C1 segment of cervical spinal cord (tissue), 14 donors: ENCODE measurements at places on chromosomes 3 and 15.

- DNase-seq = no peak
Observed at GRCh38 chr15:50235794-50236193, 29.7 kb downstream of the HDC start.

DNA sequence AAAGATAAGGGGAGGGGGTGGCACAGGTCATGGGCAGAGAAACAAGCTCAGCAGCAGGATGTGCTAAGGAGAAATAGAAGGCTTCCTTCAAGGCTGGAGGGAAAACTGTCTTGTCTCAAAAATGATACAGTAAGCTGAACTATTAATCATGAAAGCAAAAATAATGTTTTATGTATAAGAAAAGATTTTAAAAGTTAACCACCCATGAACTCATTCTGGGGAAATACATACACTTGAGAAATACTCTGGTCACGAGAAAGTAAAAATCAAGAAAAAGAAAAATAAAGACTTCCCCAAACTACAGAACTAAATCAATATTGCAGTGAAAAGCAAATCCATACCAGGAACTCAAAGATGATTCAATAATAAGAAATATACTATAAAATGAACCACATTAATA, 80.7 kb downstream of the KLF13 start:
- no peak for DNase-seq

- DNase-seq = no peak
Observed at GRCh38 chr3:160210799-160211221, 14.4 kb upstream of the C3orf80 start.

GRCh38 chr15:45203182-45203581, 15.4 kb upstream of the SHF start:
- DNase-seq = no peak

DNA sequence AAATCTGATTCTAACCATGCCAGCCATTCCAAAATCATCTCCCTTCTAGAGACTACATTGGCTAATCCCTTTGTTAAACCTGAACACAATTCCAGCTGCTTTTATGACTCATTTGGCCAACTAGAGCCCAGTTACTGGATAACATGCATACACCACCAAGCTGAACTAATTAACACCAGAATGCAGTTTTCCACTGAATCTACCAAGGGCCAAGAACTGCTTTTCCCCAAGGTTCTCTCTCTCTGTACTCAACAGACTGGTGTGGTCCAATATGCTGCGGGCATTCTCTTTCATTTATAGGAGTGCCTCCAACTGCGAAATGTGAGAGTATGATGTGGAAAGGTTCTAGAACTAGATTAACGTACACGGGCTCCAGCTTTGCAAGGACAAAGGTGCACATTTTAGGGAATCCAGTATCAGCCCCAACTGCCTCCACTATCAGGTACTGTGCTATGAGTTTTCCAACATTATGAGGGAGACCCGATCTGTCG, 1.5 kb downstream of the CHSY1 start:
- DNase-seq = no peak

- no peak for DNase-seq
Observed at GRCh38 chr3:175121225-175121624, 262.1 kb downstream of the NAALADL2 start.

DNA sequence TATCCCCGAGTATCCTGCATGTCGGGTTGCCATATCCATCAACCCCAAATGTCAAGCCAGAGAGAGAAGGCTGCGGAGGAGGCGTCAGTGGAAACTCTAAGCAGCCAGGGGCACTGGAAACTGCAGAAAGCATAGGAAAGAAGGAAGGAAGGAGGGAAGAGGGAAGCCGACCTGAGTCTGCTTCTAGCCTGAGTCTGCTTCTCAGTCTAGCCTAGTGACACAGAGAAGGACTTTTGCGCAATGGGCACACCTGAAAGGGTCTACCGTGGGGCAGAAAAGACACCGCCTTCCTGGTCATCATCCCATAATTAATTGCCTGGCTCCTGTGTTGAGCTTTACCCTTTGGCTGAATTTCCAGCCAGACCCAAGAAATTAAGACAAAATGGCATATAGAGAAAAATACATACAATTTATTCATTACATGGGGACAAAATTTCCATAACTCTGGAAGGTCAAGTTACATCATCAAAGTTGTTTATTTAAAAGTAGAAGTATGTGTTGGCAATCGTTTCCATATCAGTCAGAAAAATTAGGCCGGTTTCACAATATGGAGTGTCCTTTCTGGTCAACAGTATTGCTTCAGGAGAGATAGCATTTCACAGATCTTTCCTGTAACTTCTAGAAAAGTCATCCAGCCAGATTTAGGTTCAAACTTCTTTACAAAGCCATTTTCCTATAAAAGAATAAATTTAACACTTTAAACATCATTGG, 10.3 kb downstream of the BCL2A1 start:
- DNase-seq = no peak

- no peak for DNase-seq
Observed at GRCh38 chr15:80739919-80740318, 39.3 kb upstream of the CEMIP start.

GRCh38 chr15:64058279-64058678, 12.0 kb upstream of the DAPK2 start:
- no peak for DNase-seq

DNA sequence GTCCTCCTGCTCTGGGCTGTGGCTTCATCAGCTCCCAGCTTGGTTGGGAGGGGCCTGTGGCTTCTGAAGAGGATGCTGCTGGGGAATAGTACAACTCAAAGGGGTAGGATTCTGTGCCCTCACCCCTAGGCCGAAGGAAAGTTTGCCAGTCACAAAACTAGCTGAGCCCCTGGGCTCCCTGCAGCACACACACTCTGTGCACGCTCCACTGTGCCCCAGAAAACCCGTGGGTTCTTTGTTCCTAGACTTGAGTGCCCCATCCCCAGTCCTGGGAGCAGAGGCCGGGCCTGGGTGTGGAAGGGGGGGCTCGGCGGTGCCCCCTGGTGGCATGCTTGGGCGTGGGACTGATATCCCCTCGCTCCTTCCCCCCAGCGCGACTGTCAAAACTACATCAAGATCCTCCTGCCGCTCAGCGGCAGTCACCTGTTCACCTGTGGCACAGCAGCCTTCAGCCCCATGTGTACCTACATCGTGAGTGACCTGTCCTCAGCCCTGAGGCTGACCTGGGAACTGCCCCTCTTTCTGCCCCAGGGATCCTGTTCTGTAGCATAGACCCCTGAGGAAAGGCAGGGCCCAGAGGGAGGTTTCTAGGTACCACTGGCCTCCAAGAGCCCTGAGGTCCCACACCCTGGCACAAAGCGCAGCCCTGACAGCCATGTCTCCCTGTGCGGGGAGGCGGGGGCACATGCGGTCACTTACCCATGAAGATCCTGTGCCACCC, 14.2 kb downstream of the CIB1 start:
- no peak for DNase-seq

GRCh38 chr15:63288778-63289378, 11.5 kb downstream of the APH1B start:
- no peak for DNase-seq

- peak; percentile 42 for DNase-seq
Observed at GRCh38 chr15:77497942-77498361, 77.3 kb downstream of the HMG20A start.

- no peak for DNase-seq
Observed at GRCh38 chr15:43095708-43096347, 10.0 kb downstream of the UBR1 start.

GRCh38 chr3:100947119-100947518, 46.1 kb downstream of the ABI3BP start:
- no peak for DNase-seq

DNA sequence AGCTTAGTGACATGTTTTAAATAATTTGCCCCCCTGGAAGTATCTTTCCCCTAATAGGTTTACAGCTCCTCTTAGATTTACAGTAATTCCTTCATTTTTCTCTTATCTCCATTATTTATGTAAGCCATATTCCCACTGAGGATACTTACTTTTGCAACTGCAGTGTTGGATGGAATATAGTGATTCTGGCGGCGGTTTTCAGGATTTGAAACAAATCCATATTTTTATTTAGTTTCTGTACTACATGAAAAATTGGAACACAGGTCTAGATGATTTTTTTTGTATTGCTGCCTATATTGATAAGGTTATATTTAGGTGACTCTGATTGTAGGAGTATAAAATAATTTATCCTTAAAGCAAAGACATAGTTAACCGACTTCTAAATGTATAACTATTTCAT, 391.6 kb upstream of the SUCLG2 start:
- DNase-seq = no peak

- DNase-seq = no peak
Observed at GRCh38 chr3:165770781-165771180, 66.4 kb downstream of the BCHE start.

DNA sequence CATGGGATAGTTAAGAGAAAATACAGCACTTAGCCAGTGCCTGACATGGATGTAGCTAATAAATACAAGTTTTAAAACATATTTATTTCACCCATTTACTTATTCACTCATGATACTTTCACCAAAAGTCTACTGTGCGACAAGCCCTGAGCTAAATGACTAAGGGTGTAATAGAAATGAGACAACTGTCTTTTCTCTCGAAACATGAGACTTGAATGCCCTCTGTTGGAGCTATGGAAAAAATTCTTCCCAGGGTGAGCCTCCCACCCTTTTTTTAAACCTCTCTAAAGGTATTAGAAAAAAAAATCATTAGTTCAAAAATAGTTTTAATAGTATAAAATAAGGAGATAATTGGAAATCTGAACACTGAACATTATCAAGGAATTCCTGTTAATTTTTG, 24.3 kb upstream of the RPL14 start:
- DNase-seq = no peak

DNA sequence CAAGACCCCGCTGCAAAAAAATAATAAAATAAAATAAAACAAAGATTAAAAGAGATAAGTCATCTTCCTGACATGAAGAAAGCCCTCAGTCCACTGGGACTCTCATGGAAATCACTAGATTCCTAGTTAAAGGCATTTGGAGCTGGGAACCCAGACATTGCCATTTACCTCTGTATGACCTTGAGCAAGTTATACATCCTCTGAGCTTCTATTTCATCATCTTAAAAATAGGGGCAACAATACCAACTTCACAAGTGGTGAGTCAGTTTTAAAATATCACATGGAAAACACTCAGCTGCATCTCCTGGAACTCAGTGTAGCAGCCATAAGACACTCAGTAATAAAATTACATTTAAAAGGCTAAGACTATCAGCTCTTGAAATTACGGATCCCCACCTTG, 334.8 kb downstream of the ERC2 start:
- DNase-seq = no peak

DNA sequence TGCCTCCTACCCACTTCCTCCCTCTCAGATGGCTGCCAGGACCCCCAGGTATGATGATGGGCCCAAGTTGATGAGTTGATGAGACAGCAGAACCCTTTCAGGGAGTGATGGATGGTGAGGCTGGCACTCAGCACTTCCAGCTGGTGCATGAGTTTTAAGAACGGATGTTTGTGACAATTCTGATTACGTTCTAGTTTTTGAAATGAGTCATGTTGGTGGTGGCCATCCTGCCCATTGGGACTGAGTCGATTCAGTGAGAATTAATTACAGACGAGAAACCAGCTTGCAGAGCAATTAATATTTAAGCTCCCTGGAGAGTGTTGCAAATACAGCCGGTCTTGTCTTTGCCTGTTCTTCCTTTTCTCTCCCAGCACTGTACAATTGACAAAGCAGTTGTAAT, 56.9 kb upstream of the NR2C2 start:
- no peak for DNase-seq

DNA sequence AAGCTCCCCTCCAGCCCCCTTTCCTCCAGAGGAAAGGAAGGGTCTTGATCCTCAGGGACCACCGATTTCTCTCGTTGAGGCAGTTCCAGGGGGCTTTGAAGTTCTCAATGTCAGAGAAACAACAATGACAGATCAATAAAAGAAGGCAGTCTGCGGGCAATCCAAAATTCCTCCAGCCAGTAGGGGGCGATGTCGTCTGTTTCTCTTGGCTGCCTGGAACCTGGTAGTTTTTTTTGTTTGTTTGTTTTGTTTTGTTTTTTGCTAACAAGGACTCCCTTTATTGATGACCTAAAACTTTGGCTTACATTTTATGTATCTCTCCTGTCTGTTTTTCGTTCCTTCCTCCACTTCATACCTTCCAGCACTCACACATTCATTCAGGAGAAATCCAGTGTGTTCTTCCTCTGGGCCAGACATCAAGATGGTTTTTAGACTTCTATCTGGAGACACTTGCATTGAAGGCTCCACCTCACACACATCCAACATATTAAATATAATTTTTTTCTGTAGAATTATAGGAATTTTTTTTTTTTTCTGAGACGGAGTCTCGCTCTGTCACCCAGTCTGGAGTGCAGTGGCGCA, 276.6 kb downstream of the RPLP1 start:
- DNase-seq = no peak

- no peak for DNase-seq
Observed at GRCh38 chr15:81025721-81026370, 25.1 kb downstream of the TLNRD1 start.

GRCh38 chr3:146969356-146969755, 364.2 kb upstream of the PLSCR5 start:
- no peak for DNase-seq

DNA sequence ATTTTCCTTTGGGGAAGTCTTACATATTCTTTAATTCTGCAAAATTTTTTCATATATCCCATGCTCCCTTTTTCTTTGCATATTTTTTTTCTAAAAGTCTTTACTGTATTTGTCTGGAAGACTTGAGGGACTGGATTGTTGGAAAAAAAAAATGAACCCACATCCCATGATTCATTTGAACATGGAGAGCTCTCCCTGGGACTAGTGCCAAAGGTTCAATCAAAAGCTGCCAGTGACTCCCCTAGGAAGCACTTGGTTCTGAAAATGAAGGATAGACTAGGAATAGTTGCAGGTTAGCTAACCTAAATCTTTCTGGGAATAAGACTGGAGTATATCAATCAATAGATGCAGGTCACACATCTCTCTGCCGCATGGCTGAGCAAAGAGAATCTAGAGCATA, 16.4 kb upstream of the BNC1 start:
- DNase-seq = no peak

DNA sequence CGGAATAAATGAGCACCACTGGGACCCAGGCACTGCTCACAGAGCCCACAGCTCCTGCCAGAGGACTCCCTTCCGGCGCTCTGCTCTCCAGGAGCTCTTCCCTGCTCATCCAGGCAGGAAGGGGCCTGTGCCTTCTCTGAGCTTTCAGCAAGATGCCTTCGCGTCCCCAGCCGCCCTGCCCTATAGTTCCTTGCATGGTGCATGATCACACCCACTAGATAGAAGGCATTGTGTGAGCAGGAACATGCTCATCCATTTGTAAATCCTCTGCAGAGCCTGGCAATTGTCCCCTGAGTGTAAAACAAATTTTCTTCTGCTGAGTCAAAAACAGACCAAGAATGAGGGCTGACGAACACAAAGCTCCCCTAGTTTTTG, 181.6 kb downstream of the MEGF11 start:
- DNase-seq = no peak

GRCh38 chr15:74226761-74227540, 9.2 kb upstream of the CCDC33 start:
- DNase-seq = no peak

DNA sequence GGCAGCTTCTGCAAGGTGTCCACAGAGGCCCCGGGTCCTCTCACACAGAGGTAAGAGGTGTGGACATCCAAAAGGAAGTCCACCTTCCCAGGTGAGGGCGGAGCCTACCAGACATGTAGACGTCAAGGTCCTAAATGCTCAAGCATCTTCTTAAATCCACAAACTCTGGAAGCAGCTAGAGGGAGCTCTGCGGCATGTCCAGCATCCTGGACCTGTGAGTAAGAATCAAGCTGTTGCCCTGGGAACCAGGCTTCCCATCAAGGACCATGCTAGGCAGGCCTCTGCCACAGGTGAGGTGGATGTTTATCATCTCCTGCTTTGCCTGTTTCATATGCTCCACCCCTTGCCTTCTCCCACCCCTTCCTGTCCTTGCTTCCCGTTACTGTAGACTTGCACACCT, 368.2 kb downstream of the GABRG3 start:
- no peak for DNase-seq
